ENCODE measurements at places on chromosomes 2 and 18. TPM values are rescaled to one million over a fixed set of nuclear protein-coding genes. Genes with fewer than 3 reads are reported as not detected.

Gene CDH2
- polyA plus RNA-seq = not detected

Gene HES6
- polyA plus RNA-seq = 2.0 TPM

Gene DCC
- polyA plus RNA-seq = not detected

Gene SSB
- polyA plus RNA-seq = 124 TPM

Gene DSC1
- 18.2 TPM for polyA plus RNA-seq

Gene ARHGEF33
- not detected for polyA plus RNA-seq

DNA sequence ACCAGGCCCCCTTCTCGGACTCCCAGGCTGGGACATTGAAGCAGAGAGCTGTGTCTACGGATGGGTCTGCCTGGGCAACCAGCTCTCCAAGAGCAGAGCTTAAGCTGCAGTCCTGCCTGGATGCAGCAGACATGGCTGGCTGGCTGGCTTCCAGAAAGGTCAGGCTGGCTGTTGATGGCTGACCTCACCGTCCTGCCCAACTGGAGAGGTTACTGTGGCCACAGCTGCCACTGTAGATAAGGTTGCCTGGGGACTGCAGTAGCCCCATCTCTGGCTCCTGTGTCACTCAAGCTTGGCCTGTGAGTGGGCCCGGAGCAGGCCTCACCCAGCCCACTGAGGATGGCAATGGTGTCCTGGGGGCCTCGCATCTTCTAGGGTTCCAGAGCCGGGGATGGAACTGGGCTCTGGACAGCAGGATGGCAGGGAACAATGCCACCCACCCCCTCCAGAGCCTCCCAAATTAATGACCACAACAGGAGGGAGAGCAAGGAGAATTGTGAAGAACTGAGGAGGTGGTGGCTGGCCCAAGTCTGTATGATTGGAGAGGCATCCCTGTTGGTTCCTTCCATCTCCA, 37.0 kb upstream of the FOSL2 start:
- no peaks in the 10 kb centered on the region for H3K27me3 ChIP-seq
- H3K4me1 ChIP-seq = peaks cover 13% of the 10 kb centered on the region
- no peak overlapping the region for H3K4me3 ChIP-seq
- DNase-seq = no peak

- H3K27ac ChIP-seq = peak overlapping the region; percentile 15
- H3K27me3 ChIP-seq = peaks cover 3% of the 10 kb centered on the region
- no peak for DNase-seq
- H3K36me3 ChIP-seq = no peaks in the 10 kb centered on the region
- H3K4me3 ChIP-seq = peak overlapping the region; percentile 83
These were observed 6.0 kb downstream of the SPEG start for GRCh38 chr2:219440388-219441256.

DNA sequence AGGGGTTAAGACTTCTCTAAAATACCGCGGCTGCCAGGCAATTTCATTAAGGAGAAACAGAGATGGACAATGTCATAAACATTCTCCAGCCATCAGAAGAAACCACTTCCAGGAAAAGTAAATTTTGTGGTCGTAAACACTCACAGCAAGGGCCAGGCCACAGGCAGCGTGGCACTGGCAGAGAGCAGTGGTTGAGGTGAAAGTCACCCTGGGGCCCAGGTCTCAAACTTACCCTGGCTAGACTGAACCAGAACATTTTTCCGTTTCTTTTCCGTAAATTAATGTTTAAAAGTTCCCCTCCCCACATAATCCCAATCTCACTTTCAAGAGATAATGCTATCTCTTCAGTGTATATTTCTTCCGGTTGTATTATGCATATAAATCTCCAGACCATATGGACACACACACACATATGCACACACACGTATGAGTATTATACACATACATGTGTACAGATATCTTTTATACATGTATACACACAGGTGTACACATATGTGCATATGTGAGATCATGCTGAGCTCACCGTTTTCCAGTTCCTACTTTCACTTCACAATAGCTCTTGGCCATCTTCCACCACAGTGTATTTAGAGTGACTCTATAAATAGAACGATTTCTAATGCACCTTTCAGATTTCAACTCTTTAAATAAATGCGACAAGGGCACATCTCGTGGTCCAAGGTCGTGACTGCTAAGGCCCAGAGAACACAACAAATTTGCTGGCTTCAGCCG, 90.1 kb downstream of the MALT1 start:
- no peak for DNase-seq
- no peak overlapping the region for H3K27ac ChIP-seq
- peaks cover 27% of the 10 kb centered on the region for H3K27me3 ChIP-seq

GRCh38 chr2:237170020-237170419, 84.3 kb downstream of the COPS8 start:
- H3K27me3 ChIP-seq = peaks cover 24% of the 10 kb centered on the region
- H3K4me1 ChIP-seq = no peaks in the 10 kb centered on the region
- no peak overlapping the region for H3K4me3 ChIP-seq
- H3K36me3 ChIP-seq = peaks cover under 1% of the 10 kb centered on the region
- no peak overlapping the region for H3K27ac ChIP-seq

DNA sequence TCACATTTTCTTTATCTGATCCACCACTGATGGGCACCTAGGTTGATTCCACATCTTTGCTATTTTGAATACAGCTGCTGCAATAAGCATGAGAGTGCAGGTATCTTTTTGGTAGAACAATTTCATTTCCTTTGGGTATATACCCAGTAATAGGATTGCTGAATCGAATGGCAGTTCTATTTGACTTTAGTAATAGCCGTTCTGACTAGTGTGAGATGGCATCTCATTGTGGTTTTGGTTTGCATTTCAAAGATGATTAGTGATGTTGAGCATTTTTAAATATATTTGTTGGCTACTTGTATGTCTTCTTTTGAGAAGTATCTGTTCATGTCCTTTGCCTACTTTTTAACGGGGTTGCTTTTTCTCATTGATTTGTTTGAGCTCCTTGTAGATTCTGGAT, 72.3 kb downstream of the CCDC138 start:
- H3K4me3 ChIP-seq = no peak overlapping the region
- H3K27me3 ChIP-seq = no peaks in the 10 kb centered on the region
- H3K27ac ChIP-seq = no peak overlapping the region
- DNase-seq = no peak

DNA sequence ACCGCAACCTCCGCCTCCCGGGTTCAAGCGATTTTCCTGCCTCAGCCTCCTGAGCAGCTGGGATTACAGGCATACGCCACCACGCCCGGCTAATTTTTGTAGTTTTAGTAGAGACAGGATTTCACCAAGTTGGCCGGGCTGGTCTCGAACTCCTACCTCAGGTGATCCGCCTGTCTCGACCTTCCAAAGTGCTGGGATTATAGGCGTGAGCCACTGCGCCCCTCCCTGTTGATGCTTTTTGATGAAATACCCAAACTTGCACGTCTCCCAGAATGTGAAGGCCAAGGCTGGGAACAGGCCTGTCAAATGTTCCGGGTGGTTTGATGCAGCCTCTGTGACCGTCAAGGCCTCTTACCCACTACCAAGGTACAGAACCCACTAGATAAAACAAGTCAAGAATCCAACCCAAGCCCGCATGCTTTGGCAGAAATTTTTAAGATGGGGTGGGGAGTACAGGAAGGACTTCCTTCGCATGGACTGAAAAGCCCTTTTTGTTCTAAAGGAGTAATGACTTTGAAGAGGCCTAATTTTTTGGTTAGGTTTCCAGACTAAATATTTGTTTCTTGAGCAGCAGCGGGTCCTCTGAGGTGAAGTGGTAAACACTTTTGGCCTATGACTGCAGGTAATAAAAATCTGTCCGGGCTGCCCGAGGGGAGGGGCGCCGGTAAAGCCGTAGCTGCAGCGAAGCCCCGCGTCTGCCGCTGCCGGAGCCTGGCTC, 3.7 kb upstream of the EVX2 start:
- H3K27me3 ChIP-seq = peaks cover 54% of the 10 kb centered on the region
- H3K27ac ChIP-seq = no peak overlapping the region
- H3K4me1 ChIP-seq = peaks cover 8% of the 10 kb centered on the region
- no peak overlapping the region for H3K4me3 ChIP-seq

GRCh38 chr18:55743736-55744135, 155.7 kb upstream of the TCF4 start:
- H3K27ac ChIP-seq = no peak overlapping the region
- no peaks in the 10 kb centered on the region for H3K36me3 ChIP-seq
- no peaks in the 10 kb centered on the region for H3K27me3 ChIP-seq
- no peak overlapping the region for H3K4me3 ChIP-seq

GRCh38 chr18:58363767-58364540, 264.9 kb downstream of the ALPK2 start:
- H3K27ac ChIP-seq = no peak overlapping the region
- H3K27me3 ChIP-seq = no peaks in the 10 kb centered on the region
- H3K4me1 ChIP-seq = no peaks in the 10 kb centered on the region
- no peak for DNase-seq

- peaks cover 4% of the 10 kb centered on the region for H3K4me1 ChIP-seq
- no peak overlapping the region for H3K27ac ChIP-seq
- peak overlapping the region; percentile 62 for H3K4me3 ChIP-seq
- H3K27me3 ChIP-seq = peaks cover 26% of the 10 kb centered on the region
- DNase-seq = no peak
These were observed 69.8 kb downstream of the ARHGEF33 start for GRCh38 chr2:38959466-38959865.

- H3K27me3 ChIP-seq = no peaks in the 10 kb centered on the region
- H3K4me3 ChIP-seq = no peak overlapping the region
- H3K27ac ChIP-seq = peak overlapping the region; percentile 65
These were observed 191.0 kb downstream of the ARL4C start for GRCh38 chr2:234305846-234306245.

GRCh38 chr2:69510204-69510603, 73.0 kb upstream of the NFU1 start:
- no peaks in the 10 kb centered on the region for H3K27me3 ChIP-seq
- H3K4me1 ChIP-seq = peaks cover 4% of the 10 kb centered on the region
- no peak for DNase-seq
- H3K4me3 ChIP-seq = no peak overlapping the region
- peaks cover 43% of the 10 kb centered on the region for H3K36me3 ChIP-seq
